ENCODE measurements at places on chromosomes 4 and X.

GRCh38 chr4:158004101-158004500, 168.7 kb downstream of the GASK1B start:
- no peak for DNase-seq

- no peak for DNase-seq
Observed at GRCh38 chr4:11223311-11223710, 205.4 kb downstream of the HS3ST1 start.

GRCh38 chr4:86118711-86119110, 241.1 kb downstream of the MAPK10 start:
- no peak for DNase-seq

DNA sequence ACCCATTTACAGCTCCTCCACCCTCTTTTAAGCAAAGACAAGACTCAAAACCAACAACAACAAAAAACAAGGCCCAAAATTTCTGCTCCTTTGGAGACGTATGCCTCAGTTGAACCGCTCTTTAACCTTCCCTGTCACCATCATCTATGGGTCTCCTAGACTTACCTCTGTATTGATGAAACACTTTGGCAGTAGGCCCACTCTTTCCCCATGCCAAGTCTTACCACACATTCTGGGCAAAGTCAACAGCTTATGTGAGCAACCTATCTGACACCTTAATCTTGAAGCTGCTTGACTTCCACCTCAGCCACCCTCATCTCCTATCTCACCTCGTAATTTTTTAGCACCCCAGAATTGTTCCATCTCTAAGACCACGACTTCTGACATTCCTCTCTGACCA, 99.7 kb upstream of the CXorf66 start:
- no peak for DNase-seq

- DNase-seq: no peak
Observed at GRCh38 chrX:110569506-110569905, 210.9 kb downstream of the RTL9 start.

DNA sequence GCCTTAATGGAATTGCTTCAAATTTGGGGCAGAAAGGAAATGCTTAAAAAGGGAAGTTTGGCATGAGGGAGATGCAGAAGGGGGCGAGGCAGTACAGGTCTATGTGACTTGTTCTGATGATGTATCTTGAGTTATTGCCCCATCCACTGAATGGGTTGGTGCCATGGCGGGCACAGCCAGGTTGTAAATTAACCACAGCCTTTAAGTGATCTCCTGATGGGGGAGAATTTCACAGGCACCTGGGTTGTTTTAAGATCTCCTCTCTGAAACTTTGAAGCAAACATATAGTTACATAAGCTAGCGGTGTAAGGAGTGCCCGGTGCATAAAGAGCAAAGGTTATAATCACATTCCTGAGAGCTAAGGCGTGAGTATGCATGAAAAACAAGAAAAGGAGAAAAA, 37.0 kb downstream of the NPY5R start:
- no peak for DNase-seq

DNA sequence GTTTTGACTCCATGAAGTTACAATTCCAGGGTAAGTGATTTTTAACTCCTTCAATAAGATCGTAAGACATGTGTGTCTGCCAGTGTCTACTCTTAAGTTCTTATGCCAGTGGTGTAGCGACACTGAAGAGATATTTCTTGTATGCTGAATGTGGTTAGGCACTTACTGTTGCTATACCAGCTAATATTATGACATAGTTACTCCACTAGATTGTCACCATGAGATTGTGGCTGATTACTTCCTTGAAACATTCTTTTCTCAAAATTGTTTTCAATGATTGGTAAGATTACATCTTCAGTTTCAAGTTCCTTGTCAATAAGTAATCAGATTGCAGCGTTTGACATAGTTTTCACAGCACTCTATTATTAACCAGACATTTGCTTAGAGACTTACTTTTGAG, 60.6 kb upstream of the PAGE5 start:
- no peak for DNase-seq

DNA sequence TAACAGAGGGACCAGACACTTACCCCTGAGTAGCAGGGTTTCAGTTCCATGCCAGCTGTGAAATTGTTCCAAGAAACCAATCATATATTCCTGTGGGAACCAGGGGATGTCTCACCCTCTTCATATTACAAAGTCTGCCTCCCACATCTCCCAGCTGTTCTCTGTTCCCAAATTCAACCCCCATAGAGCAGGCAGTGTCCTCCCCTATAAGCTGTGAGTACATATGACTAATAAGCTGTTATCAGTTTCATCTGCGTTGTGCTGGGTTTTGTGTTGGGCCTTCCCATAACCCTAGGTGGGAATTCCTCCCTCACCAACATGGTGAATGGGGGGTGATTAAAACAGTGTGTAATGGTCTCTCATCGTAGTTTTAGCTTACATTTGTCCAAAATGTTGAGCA, 41.0 kb downstream of the CEP44 start:
- DNase-seq: no peak

- no peak for DNase-seq
Observed at GRCh38 chrX:154602226-154602625, 16.9 kb downstream of the CTAG1B start.

DNA sequence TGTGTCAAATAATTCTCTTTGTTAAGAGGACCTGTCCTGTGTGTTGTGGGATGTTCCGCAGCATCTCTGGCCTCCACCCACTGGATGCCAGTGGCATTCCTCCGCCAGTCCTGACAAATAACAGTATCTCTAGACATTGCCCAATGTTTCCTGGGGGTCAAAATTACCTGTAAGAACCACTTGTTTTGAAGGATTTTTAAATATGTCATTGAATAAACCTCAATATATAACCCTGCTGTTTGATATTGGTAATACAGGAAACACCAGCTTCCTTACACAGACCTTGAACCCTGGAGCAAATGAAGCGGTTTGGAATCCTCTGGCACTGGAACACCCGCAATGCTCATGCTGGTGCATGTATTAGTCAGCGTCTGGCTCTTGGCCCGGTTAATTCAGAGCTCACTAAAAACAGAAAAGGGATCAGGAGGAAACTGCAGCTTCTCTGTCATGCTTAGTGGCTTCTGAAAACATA, 101.3 kb downstream of the TBL1X start:
- DNase-seq: no peak

GRCh38 chr4:173214661-173215060, 46.0 kb downstream of the GALNT7 start:
- no peak for DNase-seq

GRCh38 chr4:105767579-105767978, 59.0 kb downstream of the GSTCD start:
- no peak for DNase-seq

- no peak for DNase-seq
Observed at GRCh38 chrX:148878371-148878770, 378.0 kb downstream of the AFF2 start.

- no peak for DNase-seq
Observed at GRCh38 chr4:14222377-14223029, 595.0 kb upstream of the BOD1L1 start.

GRCh38 chr4:172778583-172778982, 390.0 kb upstream of the GALNT7 start:
- no peak for DNase-seq

GRCh38 chr4:122797405-122798094, 29.1 kb upstream of the FGF2 start:
- no peak for DNase-seq

DNA sequence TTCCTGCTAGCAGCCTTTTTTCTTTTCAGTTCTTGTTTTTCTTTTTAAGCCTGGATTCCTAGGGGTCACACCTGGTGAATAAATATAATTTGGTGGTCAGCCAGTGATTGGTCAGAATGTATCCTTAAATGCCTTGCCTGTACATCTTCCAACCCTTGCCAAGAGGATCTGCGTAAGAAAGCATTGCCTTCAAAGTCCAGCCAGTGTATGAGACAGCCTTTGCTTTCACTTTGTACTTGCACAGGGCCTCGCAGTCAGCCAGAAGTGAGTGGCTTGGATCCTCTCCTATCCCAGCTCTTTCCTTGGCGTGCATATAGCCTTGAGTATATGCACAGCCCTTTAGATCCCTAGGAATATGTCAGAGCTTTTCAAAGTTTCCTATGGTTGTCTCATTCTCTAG, 22.2 kb downstream of the KANTR start:
- no peak for DNase-seq
